ENCODE measurements at places on chromosomes 6 and 20.

DNA sequence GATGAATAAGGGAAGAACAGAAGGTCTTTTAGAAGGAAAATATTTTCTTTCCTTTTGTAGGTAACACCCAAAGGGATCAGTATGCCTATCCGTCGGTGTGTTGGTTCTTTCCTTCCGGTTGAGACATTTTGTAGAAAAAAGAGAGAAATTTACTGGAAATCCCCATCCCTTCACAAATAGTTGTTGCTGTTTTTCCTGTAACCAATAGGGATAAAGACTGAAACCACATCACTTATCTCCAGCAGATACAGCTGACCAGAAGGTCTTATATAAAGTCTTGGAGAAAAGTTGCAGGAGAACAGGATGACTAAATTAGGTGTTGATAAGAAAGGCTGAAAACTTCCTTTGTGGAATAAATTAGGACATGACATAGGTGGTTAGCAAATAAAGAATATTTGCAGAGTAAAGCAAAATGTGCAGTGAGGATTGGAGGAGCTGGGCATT, 14.8 kb upstream of the HLA-DRB1 start:
- no peak for DNase-seq

- no peak for DNase-seq
These were observed 9.6 kb downstream of the JARID2 start for GRCh38 chr6:15255481-15255880.

GRCh38 chr6:157314705-157315321, 8.5 kb downstream of the TMEM242 start:
- DNase-seq, result peak; percentile 89

DNA sequence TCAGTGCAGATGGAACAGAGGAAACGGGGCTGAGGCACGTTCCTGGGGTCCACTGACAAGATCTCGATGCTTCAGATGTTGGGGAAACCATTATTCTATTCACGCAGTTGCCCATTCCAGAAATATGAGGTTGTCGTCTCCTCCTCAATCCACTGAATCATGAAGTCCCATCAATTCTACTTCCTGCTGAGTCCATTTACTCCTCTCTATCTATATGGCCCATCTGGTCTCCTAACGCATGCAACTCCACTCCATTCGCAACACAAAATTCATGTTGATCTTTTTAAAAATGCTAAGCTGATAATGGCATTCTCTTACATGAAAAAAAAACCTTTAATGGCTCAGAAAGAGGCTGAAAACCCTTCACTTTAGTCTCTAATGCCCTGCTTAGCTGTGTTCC, 37.5 kb downstream of the MAP3K5 start:
- DNase-seq, result no peak

Measured in hematopoietic multipotent progenitor cell treated with erythropoietin and hydrocortisone succinate and interleukin-3 and kit ligand, for 17 days (in vitro differentiated cells).